ENCODE measurements at places on chromosomes 3 and 15.

- DNase-seq = no peak
Observed at GRCh38 chr3:81549388-81549787, 212.1 kb downstream of the GBE1 start.

DNA sequence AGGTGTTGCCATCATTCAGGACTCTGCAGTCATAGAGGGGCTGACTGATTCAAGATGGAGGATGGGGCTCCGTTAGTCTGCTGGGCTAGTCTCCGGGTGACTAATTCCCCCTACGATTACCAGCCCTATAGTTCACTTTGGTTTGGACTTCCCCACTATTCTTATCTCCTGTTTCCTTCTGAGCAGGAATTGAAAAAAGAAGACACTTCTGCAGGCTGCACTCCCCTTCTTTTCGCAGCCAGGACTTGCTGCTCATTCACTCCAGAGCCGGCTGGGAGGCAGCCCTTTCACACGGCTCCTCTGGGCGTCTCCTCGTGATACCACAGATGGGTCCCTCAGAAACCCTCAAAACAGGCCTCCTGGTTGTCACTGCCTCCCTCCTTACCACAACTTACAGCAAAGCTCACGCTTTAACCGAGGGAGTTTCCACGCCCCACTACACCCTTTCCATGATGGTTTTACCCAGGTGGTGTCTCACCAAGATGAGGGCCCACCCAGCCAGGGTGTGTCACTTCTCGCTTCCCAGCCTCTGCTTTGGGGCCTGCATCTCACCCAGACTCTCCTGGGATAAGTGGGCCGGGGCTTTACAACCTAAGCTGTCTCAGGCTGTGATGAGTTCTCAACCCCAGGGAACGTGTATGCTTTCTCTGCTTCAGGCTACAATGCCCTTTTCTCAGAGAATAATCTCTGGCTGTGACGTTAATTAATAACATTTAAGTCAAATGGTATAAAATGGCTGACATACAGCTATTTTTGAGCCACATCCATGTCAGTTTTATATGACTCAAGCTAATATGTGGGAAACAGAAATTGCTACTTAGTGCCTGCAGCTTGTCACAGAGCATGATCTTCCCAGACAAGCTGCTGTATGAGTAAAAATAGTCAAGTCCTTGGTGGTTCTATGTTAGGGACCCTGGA lies 11.9 kb downstream of the CX3CR1 start:
- DNase-seq = no peak

GRCh38 chr3:142057331-142057725 lies 92.0 kb downstream of the TFDP2 start:
- no peak for DNase-seq

- DNase-seq = peak; percentile 0
Observed at GRCh38 chr3:83842511-83842910, 1116.3 kb upstream of the CADM2 start.

DNA sequence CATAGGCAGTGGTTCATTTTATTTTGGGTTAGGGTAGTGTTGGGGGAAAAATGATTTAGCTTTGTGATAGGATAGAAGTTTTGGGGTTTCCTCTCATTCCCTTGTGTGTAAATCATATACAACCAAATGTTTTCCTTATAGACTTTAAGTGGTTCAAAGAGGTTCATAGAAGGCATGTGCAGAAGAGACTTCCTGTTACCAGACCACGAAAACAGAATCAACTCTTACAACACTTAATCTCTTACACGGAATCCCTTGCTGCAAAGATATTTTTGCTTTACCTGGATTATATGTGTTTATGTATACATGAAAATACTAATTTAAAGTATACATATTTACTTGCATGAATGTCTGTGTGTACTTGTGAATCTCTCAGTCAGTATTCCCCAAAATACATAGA lies 2.9 kb downstream of the TMOD2 start:
- no peak for DNase-seq

DNA sequence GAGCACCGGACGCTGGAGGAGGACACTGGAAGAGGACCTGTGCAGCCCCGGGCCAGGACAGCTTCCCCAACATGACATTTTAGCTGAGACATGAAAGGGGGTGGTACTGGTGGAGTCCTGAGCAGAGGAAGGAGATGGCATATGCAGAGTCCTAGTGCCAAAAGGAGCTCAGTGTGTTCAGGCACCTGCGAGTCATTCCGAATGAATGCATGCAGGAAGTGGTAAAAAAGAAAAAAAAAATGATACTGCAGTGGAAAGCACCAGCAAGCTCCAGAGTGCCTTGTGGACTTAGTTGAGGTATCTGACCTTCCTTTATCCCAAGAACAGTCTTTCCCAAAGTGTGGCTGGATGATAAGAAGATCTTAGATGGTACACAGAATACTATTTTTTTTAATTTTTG lies 6.6 kb upstream of the ZNF148 start:
- peak; percentile 60 for DNase-seq

- no peak for DNase-seq
Observed at GRCh38 chr3:71525391-71525790, 58.1 kb downstream of the FOXP1 start.

DNA sequence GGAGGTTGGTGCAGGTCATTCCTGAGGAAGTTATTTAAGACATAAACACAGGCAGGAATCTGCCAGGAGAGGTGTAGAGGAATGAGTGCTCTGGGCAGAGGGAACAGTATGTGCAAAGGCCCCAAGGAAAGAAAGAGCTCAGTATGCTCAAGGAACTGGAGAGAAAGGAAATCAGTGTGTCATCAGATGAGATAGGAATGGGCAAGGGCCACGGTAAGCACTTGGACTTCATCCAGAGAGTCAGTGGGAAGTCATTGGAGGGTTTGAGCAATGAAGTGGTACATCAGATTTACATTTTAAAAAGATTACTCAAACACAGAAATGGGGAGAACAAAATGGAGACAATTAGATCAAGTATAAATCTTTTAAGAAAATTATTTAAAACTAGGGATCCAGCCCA lies 272.2 kb downstream of the ADAMTSL3 start:
- DNase-seq = peak; percentile 93

GRCh38 chr3:54042259-54042823 lies 80.0 kb upstream of the CACNA2D3 start:
- DNase-seq = no peak

- DNase-seq = no peak
Observed at GRCh38 chr3:128072454-128073184, 20.4 kb downstream of the SEC61A1 start.

- no peak for DNase-seq
Observed at GRCh38 chr3:74366331-74366730, 248.1 kb downstream of the CNTN3 start.

- DNase-seq = no peak
Observed at GRCh38 chr3:14516738-14517345, 23.3 kb downstream of the GRIP2 start.
